ENCODE measurements at places on chromosomes 7 and 10.

- DNase-seq = no peak
- no peak overlapping the region for H3K4me3 ChIP-seq
- peaks cover 1% of the 10 kb centered on the region for H3K4me1 ChIP-seq
- H3K27me3 ChIP-seq = no peaks in the 10 kb centered on the region
- no peak overlapping the region for H3K27ac ChIP-seq
These were observed 51.6 kb upstream of the MACC1 start for GRCh38 chr7:20268824-20269223.

DNA sequence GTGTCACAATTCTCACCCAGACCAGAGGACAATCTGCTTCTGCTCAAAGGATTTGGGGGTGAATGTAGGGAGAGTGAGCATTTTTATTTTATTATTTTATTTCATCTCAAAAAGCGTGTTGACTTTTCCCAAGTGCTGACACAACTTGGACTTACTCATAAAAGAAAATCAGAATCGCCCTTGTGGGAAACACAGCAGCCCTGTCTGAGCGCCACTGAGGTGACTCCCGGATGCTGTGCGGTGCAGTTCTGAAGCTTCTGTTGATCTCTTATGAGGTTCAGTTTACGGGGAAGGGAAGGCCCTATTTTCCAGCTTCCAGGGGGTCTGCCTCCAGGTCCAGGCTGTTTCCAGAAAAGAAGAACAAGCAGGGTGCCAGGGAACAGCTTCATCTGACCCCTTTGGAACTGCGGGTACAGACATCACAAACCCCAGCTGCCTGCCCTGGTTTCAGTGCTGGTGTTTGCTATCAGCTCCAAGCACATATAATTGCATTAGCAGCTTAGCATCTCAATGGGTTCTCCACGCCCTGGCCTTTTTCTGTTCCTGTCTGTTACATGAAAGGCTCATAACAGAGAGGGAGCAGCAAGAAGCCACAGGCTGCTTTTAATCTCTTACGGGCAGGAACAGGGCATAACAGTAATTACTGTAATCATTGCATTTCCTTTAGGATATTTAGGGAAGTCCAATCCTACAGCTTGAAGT, 52.4 kb downstream of the PARP12 start:
- DNase-seq = no peak
- H3K27ac ChIP-seq = no peak overlapping the region
- H3K4me3 ChIP-seq = no peak overlapping the region

DNA sequence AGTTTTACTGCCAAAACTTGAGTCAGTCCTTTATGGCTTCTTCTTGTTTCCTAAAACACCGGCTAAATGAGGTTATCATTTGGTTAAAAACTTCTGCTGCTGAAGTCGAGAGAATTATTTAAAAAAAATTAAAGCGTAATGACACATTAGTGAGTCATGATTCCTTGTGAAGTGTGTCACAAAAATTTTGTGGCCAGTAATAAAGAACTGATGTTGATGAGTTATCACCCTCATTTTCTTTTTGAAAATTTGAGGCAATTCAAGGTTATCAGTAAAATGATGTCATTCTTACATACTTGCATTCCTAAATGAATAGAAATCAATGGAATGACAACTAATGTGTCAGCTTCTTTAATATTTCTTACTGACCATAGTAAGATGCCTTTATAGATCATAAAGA, 427.4 kb downstream of the SORCS3 start:
- no peak for DNase-seq
- H3K27ac ChIP-seq = no peak overlapping the region
- no peaks in the 10 kb centered on the region for H3K4me1 ChIP-seq
- no peaks in the 10 kb centered on the region for H3K27me3 ChIP-seq
- no peaks in the 10 kb centered on the region for H3K36me3 ChIP-seq
- no peak overlapping the region for H3K4me3 ChIP-seq

- H3K4me1 ChIP-seq = no peaks in the 10 kb centered on the region
- no peaks in the 10 kb centered on the region for H3K36me3 ChIP-seq
- no peak for DNase-seq
- no peak overlapping the region for H3K4me3 ChIP-seq
- H3K27ac ChIP-seq = no peak overlapping the region
- no peaks in the 10 kb centered on the region for H3K27me3 ChIP-seq
These were observed 2.2 kb downstream of the ELAPOR2 start for GRCh38 chr7:87057210-87057609.
